ENCODE measurements at places on chromosomes 6 and 20. TPM values are rescaled to one million over a fixed set of nuclear protein-coding genes. Genes with fewer than 3 reads are reported as not detected.

The ZBP1 gene
- polyA plus RNA-seq: 33.1 TPM

The PPARD gene
- polyA plus RNA-seq: 3.8 TPM

The RNF182 gene
- polyA plus RNA-seq: not detected

The BRPF3 gene
- 5.3 TPM for polyA plus RNA-seq

DNA sequence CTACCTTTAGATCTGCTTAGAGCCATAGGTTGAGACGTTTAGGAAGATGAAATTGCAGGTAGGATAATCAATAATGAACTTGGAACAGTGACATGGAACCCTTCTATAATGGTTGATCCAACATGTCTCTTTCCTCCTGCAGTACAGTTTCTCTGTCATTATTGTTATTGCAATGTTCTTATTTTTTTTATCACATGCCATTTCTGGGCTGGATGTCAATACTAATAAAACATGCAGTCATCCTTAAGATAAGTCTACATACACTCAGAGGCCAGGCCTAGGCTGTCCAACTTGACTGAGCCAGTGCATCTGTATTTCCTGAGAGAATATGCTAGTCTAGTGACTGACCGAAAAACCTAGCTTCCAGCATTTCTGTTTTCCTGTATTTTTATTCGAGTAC is 75.3 kb upstream of the THEMIS start:
- no peaks in the 10 kb centered on the region for H3K36me3 ChIP-seq
- no peak for DNase-seq
- H3K27me3 ChIP-seq: no peaks in the 10 kb centered on the region
- no peak overlapping the region for H3K27ac ChIP-seq
- peaks cover 18% of the 10 kb centered on the region for H3K4me1 ChIP-seq
- H3K4me3 ChIP-seq: no peak overlapping the region

DNA sequence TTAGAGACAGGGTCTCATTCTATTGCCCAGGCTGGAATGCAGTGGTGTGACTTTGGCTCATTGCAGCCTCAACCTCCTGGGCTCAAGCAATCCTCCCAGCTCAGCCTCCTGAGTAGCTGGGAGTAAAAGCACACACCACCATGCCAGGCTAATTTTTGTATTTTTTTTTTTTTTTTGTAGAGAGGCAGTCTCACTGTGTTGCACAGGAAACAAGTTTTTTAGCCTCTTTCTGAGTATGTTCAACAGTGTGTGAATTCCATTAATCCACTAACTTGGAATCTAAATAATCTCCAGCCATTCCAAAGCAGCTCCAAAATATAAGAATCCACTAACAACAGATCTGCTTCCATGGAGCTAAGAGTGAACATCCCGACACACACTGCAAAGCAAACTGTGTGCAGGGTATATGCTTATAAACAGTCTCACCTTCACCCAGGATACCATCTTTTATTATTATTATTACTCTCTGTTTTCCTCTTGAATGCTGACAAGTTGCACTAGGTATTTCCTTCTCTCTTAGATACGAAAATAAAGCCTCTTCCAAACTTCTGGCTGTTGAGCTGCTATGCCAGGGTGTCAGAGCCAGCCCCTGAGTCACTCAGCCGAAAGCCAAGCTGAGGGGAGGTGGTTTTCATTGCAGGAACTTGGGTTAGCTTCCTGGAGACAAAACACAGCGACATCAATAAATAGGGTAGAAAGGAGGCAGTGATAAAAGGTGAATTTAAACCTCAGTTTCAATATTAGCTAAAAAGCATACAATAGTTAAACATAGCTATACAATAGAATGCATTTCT is 264.9 kb downstream of the HIVEP2 start:
- no peak overlapping the region for H3K27ac ChIP-seq
- peaks cover 4% of the 10 kb centered on the region for H3K27me3 ChIP-seq
- no peaks in the 10 kb centered on the region for H3K36me3 ChIP-seq
- H3K4me1 ChIP-seq: no peaks in the 10 kb centered on the region
- no peak overlapping the region for H3K4me3 ChIP-seq

- no peak for DNase-seq
- H3K4me3 ChIP-seq: no peak overlapping the region
- H3K27ac ChIP-seq: no peak overlapping the region
- no peaks in the 10 kb centered on the region for H3K27me3 ChIP-seq
- no peaks in the 10 kb centered on the region for H3K4me1 ChIP-seq
Observed at GRCh38 chr6:133208183-133208755, 32.9 kb upstream of the EYA4 start.

- H3K4me3 ChIP-seq: no peak overlapping the region
- H3K27me3 ChIP-seq: no peaks in the 10 kb centered on the region
- no peak for DNase-seq
- H3K36me3 ChIP-seq: peaks cover 6% of the 10 kb centered on the region
Observed at GRCh38 chr6:20746024-20746423, 211.8 kb downstream of the CDKAL1 start.

GRCh38 chr6:108758884-108759283 is 89.3 kb upstream of the ARMC2 start:
- no peak for DNase-seq
- H3K4me1 ChIP-seq: no peaks in the 10 kb centered on the region
- no peaks in the 10 kb centered on the region for H3K36me3 ChIP-seq
- no peak overlapping the region for H3K4me3 ChIP-seq

DNA sequence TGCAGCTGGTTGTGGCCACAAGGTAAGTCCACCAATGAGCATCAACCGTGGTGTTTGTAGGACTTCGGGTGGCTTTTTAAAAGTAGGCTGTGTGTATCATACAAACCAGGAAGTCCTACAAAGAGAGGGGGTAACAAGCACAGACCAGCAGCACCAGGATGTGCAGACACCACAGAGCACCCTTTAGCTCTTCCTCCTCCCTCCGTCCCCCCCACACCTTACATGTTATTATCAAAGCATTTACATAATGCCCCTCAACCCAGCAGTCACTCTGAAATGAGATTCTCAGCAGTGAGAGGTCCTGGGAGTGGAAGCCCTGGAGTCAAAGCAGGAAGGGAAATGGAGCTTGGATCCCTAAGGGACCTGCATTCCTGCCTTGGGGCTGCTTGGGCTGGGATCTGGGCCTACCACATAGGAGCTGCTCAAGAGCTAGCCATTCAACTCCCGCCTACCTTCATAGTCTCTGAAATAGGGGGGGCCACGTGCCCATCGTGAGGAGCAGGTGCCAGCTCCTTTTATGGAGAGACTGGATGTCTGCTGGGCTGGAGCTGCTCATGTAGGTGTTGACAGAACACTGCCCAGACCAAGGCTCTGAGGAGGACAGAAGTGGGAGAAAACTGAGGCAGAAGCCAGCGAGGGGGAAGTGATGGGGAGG is 90.6 kb downstream of the PSMB1 start:
- DNase-seq: no peak
- H3K36me3 ChIP-seq: no peaks in the 10 kb centered on the region
- H3K27me3 ChIP-seq: no peaks in the 10 kb centered on the region
- H3K27ac ChIP-seq: no peak overlapping the region

DNA sequence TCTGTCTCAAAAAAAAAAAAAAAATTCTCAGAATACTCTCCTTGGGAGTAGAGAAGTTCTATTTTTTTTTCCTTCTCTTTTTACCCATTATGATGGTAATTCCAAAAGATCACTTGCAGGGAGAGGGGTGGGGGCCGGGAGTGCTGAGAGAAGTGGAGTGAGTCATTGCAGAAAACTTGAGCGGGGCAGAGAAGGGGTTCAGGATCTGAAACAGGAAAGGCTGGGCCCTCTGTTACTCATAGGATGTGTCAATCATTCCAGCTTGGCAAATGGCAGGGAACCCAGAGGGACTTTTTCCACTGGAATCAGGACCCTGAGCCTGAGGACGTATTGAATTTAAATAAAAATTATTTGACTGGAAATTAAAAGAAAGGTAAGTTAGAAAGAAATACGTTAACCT is 111.4 kb upstream of the ARMC2 start:
- no peak for DNase-seq
- no peaks in the 10 kb centered on the region for H3K36me3 ChIP-seq
- H3K4me1 ChIP-seq: no peaks in the 10 kb centered on the region
- no peaks in the 10 kb centered on the region for H3K27me3 ChIP-seq

DNA sequence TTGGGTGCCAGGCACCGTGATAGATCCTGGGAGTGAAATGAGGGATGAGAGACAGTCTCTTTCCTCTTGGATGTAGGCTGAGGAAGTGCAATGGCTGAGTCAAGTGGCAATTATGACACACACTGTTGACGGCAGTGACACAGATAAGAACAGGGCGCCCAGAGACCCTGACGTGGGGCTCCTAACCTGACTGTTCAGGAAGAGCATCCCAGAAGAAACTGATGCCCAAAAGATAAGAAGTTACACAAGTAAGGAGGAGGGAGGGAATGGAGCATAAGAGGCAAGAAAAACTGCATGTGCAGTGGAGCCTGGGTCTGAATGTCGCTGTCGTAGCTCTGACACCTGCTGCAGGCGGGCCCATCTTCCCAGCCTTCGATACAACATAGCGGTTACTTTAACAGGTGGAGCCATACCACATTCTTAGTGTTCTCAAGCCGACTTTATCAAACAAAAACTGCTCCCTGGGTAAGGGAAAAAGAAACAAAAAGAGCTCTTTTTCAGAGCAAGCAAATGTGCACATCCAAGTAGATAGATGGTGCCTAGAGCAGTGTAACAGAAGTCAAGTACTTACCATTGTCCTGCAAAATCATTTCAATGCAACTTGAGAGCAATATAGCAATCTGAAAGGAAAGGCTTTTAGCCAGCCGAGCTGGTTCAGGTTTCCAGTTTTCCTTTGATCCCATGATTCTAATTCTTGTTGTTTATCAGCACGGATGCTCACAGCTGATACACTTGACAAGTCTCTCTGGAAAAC is 463.9 kb upstream of the JARID2 start:
- H3K36me3 ChIP-seq: no peaks in the 10 kb centered on the region
- H3K27me3 ChIP-seq: no peaks in the 10 kb centered on the region
- no peak for DNase-seq
- H3K27ac ChIP-seq: no peak overlapping the region
- H3K4me1 ChIP-seq: peaks cover 4% of the 10 kb centered on the region
- H3K4me3 ChIP-seq: no peak overlapping the region

All from CD4-positive, CD25-positive, alpha-beta regulatory T cell (primary cell).